Right lobe of liver (tissue), 6 donors: ENCODE measurements at places on chromosomes 7 and 10. TPM values are rescaled to one million over a fixed set of nuclear protein-coding genes. Genes with fewer than 3 reads are reported as not detected.

Gene LLCFC1
- not detected for total RNA-seq

Gene CDK6
- total RNA-seq: 6.9 TPM

Gene HGF
- 38.2 TPM for total RNA-seq

Gene TNPO3
- 15.2 TPM for total RNA-seq

Gene ASAH2
- 1.7 TPM for total RNA-seq

Gene DLX6
- not detected for total RNA-seq

Gene CUBN
- 0.22 TPM for total RNA-seq

Gene APBB1IP
- 13.9 TPM for total RNA-seq

Gene ALKBH4
- 11.7 TPM for total RNA-seq

Gene EIF4H
- 118 TPM for total RNA-seq

Gene UNCX
- not detected for total RNA-seq

Gene COL28A1
- total RNA-seq: 0.40 TPM

Gene UBTD1
- 7.3 TPM for total RNA-seq

Gene MRLN
- total RNA-seq: not detected

Gene ADAM22
- total RNA-seq: 0.32 TPM

Gene PDZD7
- 0.20 TPM for total RNA-seq

Gene ATOH7
- 0.25 TPM for total RNA-seq

Gene CDHR3
- total RNA-seq: 3.6 TPM

Gene RBP3
- not detected for total RNA-seq

Gene CYP3A5
- total RNA-seq: 749 TPM

Gene SEMA4G
- total RNA-seq: 40.4 TPM

Gene MMP21
- total RNA-seq: 0.16 TPM

Gene COBL
- 25.0 TPM for total RNA-seq

Gene FAM131B
- total RNA-seq: 0.19 TPM

Gene DGKI
- total RNA-seq: not detected

Gene WNT16
- not detected for total RNA-seq

Gene TRIM74
- total RNA-seq: 0.68 TPM

Gene ZNF804B
- total RNA-seq: not detected

Gene RELN
- 35.7 TPM for total RNA-seq

Gene ASB15
- not detected for total RNA-seq

Gene NEBL
- total RNA-seq: 1.2 TPM

Gene SLC18A2
- total RNA-seq: 1.1 TPM

Gene DEPP1
- 5.3 TPM for total RNA-seq

Gene OR2A5
- total RNA-seq: not detected

Gene CTNNA3
- total RNA-seq: 1.1 TPM

Gene NKX2-3
- not detected for total RNA-seq

Gene LRMDA
- 19.7 TPM for total RNA-seq

Gene PLEKHS1
- not detected for total RNA-seq

Gene SHH
- 15.1 TPM for total RNA-seq

Gene ADARB2
- 0.68 TPM for total RNA-seq

Gene CALHM2
- total RNA-seq: 5.7 TPM

Gene PPP1R3A
- total RNA-seq: 0.06 TPM

Gene RASA4B
- total RNA-seq: 2.0 TPM

Gene PAX2
- not detected for total RNA-seq

Gene SFR1
- 1.2 TPM for total RNA-seq

Gene ELAPOR2
- total RNA-seq: 1.1 TPM

Gene FGFBP3
- not detected for total RNA-seq

Gene CYP2C18
- 109 TPM for total RNA-seq

Gene CHRM2
- 0.27 TPM for total RNA-seq

Gene SH2D4B
- not detected for total RNA-seq

Gene SPAM1
- not detected for total RNA-seq

Gene ARID5B
- total RNA-seq: 3.2 TPM

Gene SSC4D
- 1.2 TPM for total RNA-seq

Gene AKR1D1
- 88.7 TPM for total RNA-seq

Gene KLLN
- 0.34 TPM for total RNA-seq
